ENCODE measurements at places on chromosomes 5 and 9.

GRCh38 chr5:150285114-150285513 is 4.5 kb downstream of the CAMK2A start:
- no peak for DNase-seq

DNA sequence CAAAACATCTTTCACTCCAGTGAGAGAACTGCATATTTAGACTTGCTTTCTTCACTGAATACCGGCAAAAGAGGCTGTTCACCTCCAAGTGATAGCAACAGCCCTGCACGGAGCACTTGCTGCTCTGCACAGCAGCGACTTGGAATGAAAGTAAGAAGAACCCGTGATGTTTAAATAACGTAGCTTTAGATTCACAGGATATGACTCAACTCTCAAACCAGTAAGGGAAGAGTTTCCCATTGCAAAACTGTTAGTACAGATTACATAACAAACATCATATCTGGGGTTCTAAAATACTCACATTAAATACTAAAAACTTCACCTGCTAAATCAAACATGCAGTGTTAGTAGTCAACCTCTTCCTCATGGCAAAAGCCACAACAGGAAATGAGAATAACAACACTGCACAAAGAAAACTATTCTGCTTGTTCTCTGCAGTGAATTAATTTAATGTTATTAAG is 203.4 kb downstream of the MCTP1 start:
- no peak for DNase-seq

DNA sequence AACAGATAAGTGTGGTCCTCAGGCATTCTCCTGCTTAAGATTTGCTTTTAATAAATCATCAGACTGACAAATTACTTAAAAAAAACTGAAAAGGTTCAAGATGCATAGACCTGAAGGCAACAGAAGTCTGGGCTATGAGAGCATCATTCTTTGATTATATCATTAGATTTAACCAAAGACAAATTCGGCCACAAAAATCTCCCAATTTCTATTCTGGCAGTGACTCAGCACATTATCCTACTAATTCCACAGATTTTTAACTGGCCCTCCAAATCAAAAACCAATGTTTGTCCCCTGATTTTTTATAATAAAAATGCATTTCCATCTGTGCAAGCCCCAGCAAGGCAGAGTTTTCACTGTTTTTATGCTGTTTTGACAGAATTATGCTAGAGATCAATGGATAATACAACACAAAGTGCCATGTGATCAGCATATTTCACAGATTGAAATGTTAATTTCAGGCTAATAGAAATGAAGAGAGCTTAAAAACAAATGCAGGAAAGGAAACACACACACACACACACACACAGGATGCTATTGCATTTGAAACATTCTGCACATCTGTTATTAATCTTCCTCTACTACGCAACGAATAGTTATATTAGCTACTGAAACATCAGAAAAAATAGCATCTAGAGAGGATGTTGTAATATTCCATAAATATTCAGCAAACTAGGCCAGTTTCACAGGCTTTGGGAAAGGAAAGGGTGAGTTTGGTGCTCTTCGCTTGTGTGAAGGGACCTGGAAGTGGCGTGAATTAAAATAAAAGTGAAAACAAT is 177.6 kb upstream of the ST8SIA4 start:
- no peak for DNase-seq

- no peak for DNase-seq
Measured at GRCh38 chr9:128921881-128922763, 1.3 kb downstream of the PHYHD1 start.

- DNase-seq: no peak
Measured at GRCh38 chr5:133756756-133757155, 144.4 kb upstream of the FSTL4 start.

GRCh38 chr5:79689541-79690466 is at the start of gene CMYA5:
CMYA5 (plus strand) TSS chr5:79689836; CDS start chr5:79689908, 72 bp downstream.
- no peak for DNase-seq

GRCh38 chr5:102975457-102976182 is 144.3 kb downstream of the GIN1 start:
- DNase-seq: no peak

GRCh38 chr5:151254556-151254955 is 1.6 kb downstream of the GM2A start:
- DNase-seq: no peak

DNA sequence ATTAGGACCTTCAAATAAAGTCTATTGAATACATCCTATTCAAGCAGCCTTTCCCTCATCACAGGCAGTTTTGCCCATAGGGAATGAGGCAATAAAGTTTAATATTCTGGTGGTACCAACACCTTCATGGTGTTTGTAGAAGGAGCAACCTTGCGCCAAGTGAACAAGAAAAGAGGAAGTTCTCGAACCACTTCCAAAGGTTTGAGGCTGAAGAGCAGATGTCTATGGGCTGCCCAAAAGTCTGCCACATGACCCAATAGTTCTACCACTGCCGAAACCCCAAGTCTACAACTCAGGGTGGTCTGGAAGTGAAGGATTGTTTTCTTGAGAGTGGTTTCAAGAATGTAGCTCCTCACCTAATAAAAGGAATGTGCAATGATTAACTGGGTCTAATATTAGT is 123.1 kb downstream of the NPR3 start:
- DNase-seq: no peak

DNA sequence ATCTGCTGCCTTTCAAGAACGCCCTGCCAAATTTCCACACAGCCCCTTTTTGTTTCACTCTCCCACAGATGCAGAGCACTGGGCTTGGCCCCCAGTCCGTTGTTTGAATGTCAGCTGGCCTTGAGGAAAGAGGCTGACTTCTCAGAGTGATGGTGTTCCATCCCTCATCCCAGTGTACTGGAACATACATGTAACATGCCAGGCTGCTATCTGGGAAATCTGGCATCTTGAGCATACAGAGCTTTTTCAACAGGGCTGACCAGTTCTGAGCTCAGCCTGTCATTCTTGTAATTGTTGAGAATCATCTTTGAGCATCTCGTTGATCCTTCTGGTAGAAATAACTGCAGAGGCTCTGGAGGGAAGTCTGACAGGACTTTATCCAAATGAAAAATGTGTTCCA is 2.8 kb downstream of the GALNT10 start:
- DNase-seq: no peak

- DNase-seq: no peak
Measured at GRCh38 chr9:76369583-76369982, 24.6 kb downstream of the RFK start.

DNA sequence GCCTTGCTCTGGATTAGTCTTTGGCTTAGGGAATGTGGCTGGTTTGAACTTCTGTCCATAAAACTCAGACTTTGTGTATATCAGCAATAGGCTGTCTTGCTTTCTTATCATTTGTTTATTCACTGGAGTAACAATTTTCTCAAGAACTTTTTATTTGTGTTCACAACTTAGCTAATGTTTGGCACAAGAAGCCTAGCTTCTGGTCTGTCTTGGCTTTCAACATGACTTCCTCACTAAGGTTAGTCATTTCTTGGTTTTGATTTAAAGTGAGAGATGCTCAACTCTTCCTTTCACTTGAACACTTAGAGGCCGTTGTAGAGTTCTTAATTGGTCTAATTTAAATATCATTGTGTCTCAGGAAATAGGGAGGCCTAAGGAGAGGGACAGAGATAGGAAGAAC is 4.9 kb downstream of the FBXO38 start:
- DNase-seq: no peak

DNA sequence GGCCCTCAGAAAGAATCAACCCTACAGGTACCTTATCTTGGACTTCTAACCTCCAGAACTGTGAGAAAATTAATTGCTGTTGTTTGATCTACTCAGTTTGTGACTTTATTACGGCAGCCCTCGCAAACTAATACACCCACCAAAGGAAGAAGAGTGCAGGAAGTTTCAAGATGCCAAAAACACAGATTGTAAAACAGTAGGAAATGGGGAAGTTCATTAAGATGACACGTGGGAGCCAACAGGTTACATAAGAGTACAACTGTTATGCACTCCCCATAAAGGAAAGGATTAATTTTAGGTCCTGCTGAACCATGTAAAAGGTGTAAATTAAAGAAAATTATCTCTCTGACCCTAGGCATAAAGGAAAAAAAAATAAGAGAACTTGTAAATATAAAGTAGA is 294.3 kb downstream of the EPB41L4A start:
- no peak for DNase-seq

- DNase-seq: no peak
Measured at GRCh38 chr9:121603028-121603427, 48.4 kb upstream of the DAB2IP start.

DNA sequence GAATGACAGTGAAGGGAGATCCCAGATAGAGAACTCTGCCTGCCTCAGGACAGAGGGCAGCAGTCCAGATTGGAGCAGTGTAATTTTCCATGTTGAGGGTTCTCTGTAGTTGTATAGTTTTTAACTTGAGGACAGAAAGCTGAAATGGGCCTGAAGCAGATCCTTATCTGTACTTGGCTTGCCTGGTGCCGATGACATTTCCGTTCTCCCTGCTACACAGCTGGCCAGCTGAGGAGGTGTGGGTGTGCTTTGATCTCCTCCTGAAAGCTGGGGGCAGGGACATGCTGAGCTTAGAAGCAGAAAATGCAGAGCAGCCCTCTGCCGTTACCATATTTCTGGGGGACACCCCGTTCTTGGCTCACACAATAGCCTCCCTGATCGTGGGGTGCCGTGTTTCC is 10.5 kb downstream of the GLRX start:
- DNase-seq: no peak

DNA sequence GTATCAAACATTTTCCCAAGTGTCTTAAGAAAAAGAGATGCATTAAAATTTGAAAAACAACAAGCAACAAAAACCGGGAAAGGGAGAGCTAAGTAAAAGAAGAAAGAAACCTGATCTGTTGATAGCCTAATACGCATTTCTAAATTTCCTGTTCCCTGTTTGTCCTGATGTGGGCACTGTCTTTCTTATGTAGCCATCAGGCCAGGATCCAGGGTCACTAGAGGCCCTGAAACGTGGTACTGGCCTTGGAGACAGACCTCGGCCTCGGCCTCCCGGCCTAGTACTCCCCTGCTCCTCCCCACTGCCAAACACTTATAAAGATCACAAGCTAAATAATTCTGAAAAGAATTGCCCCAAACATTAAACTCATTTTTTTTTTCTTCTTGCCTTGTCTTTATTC is 547.2 kb downstream of the IRX1 start:
- DNase-seq: no peak

DNA sequence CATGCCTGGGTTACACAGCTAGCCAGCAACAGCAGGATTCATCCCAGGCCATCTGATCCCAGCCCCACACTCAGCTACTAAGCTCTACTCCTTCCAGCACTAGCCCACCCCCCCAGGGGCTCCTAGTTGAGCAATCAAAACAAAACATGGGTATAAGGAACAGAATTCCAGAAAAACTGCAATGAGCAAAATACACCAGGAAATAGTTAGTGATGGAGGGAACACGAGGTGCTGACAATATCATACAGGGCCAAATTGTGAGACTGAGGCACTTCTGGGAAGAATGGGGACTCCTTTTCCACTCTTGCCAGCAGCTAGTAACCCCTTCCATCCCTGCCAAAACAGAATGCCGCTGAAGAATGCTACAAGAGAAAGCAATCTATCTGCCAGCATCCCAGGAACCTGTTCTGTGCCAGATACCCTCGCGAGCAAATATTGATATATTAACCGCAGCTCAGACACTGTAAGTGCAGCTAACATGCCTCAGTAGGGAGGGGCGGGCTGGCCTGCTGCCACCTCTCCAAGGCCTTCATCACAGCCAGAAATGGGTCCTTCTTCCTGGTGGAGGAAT is 161.4 kb downstream of the SLIT3 start:
- no peak for DNase-seq

DNA sequence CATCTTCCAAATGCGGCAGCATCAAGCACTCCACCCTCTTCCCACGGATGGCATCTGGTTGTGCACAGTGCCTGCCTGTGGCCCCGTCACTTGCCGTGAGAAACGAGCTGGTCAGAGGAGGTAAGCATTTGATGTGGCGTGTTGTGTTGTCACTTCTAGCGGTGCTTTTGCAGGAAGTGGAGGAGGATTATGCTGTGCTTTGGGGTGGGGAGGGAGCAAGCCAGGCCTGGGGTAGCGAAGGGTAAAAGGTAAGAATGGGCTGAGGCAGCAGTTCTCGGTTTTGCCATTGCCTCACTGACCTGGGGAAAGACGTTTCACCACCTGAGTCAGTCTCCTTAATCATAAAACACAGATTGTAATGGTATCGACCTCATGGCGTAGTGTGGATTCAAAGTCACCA is 2.3 kb upstream of the POMT1 start:
- peak; percentile 43 for DNase-seq

- no peak for DNase-seq
Measured at GRCh38 chr9:137694962-137695875, 76.4 kb downstream of the EHMT1 start.

GRCh38 chr9:109381011-109381729 is 60.3 kb upstream of the EPB41L4B start:
- DNase-seq: no peak

- no peak for DNase-seq
Measured at GRCh38 chr5:44574678-44575077, 185.5 kb upstream of the FGF10 start.

GRCh38 chr9:122134822-122135528 is 24.6 kb downstream of the NDUFA8 start:
- DNase-seq: no peak

- DNase-seq: no peak
Measured at GRCh38 chr9:105191508-105192121, 52.8 kb upstream of the SLC44A1 start.

DNA sequence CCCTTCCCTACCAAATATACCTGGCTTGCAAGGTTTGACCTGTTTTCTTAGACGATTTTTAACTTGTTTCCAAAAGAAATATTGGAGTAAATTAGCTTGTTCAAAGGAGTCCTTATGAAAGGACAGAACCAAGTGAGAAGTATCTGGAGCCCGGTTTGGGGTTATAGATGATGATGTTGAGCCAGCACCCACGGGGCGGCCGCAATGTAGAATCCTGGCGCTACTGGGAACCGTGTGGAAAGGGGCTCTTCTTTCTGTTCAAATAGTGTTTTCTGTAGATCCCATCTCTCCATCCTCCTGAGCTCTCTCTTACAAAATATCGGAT is 517 bp upstream of the EXOSC2 start:
- no peak for DNase-seq

GRCh38 chr9:6758498-6759184 is 868 bp downstream of the KDM4C start:
- peak; percentile 22 for DNase-seq

DNA sequence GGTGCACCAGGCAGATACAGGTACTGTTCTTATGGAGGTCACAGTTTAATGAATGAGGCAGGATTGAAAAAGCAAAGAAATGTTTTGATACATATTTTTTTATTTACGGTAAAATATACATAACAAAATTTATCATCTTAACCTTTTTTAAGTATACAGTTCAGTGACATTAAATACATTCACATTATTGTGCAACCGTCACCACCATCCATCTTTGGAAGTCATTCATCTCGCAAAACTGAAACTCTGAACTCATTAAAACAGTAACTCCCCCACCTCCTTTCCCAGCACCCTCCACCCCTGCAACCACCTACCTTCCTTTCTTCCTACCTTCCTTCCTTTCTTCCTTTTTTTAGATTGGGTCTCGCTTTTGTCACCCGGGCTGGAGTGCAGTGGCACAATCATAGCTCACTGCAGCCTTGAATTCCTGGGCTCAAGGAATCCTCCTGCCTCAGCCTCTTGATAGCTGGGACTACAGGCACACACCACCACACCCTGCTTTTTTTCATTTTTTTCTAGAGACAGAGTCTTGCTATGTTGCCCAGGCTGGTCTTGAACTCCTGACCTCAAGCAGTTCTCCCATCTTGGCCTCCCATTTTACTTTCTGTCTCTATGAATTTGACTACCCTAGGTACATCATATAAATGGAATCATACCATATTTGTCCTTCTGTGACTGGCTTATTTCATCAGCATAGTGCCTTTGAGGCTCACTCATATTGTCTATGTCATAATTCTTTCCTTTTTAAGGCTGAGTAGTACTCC is 22.5 kb upstream of the PSD2 start:
- DNase-seq: no peak

GRCh38 chr5:96855031-96855872 is 21.0 kb upstream of the ERAP2 start:
- no peak for DNase-seq
